ENCODE measurements at places on chromosomes 2 and 18.

- no peak for DNase-seq
Observed at GRCh38 chr18:6521803-6522418, 107.2 kb upstream of the L3MBTL4 start.

DNA sequence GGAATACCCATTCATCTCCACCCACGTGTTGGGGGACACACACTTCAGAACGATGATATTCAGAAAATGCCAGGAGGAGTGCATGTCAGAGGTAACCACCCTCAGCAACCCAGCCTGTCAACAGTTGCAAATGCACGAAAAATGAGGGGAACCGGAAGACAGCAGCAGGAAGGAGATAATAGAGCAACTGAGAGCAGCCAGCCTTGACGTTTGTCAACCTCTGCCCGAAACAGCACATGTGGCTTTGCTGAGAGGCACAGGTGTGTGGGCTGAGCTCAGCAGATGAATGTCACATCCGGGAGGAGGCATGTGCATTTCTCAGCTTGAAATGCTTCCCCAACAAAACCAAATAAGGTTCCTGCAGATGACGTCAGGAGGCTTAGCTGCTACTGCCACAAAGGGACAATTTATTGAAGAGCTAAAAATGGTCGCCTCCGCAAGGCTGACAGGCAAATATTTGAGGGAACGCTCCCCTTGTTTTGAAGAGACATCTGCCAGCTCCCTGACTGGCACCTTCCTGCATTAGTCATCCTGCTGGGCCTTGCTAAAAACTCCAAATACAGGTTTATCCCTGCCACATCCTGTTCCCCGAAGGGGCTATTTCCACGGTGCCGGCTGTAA lies 419.0 kb downstream of the NBAS start:
- DNase-seq: peak; percentile 66

- no peak for DNase-seq
Observed at GRCh38 chr2:3175568-3175955, 202.1 kb downstream of the EIPR1 start.

DNA sequence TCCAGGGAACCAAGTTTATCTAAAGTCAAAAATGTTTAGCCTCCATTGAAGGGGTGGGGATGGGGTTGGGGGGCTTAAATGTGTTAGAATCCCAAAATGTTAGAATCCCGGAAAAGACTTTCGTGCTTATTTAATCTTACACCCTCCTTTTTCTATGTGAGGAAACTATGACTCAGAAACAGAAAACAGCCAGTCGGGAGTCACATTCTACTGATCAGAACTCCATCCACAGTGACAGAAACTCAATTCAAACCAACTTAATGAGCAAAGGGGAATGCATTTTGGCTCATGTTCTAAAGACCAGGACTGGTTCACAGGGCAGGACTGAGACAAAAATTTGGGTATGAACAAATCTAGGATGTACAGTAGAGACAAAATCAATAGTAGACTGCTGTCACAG lies 31.9 kb upstream of the AFTPH start:
- no peak for DNase-seq

DNA sequence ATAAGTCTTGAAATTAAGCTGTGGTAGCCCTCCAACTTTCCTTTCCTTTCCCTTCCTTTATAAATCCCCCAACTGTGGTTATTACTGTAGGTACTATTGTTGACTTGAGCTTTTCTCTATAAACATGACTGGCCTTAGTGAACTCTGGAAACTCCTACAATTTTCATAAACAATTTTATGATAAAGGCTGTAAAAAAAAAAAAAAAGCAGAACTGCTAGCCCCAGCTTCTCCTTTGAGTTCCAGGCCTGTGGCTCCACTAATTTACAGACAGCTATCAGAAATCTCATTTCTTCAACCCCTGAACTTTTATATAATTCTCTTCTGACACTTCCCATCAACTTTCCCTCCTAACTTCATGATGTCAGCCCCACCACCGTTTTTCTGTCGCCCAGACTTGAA lies 174.3 kb downstream of the IKZF2 start:
- no peak for DNase-seq

DNA sequence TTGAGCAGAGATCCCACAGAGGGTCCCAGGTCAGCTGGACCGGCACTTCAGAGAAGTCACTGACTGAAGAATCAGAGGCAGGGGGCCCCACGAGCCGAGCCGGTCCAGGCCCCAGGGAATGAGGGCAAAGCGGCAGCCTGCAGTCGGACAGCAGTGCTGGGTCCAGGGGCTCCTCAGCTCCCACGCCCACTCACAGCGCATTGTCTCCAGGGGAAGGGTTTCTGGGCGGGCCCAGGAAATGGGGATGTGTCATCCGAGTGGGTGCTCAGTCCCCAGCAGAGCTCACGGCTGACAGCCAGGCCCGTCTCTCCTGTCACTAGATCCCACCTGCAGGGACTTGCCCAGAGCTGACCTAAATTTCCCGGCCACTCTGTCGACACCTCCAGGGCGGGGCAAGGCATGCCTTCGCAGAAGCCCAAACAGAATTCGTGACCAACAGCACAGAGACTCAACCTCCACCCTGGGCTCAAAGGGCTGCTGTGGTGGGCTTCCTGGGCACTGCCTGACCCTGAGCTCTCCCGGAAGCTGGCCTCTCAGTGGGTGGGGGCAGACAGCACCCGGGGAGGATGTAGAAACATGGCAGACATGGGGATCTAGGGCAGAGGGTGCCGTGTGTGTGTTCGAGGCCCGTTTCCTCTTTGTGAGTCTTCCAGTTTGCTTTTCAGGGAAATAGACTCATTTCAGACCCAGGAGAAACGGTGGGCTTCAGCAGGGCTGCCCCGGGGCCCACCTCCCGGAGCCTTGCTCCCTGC lies 42.1 kb upstream of the TAF1B start:
- DNase-seq: no peak

- no peak for DNase-seq
Observed at GRCh38 chr2:182345384-182345783, 81.5 kb downstream of the PDE1A start.

DNA sequence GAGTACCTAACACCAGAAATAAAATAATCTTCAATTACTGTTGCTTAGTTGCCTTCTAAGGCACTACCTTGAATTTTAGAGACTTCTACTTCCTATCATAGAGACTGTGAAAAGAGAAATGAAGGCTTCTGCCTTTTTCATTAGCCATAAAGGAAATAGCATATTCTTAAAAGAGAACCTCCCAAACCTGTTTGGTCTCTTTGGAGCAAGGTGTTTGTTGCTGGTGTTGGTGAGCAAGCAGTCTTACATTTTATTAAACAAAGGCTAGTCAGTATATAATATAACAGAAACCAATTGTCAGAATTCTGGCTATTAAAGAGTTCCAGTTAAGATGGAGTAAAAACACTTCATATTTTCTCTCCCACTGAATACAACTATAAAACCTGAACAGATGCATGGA lies 116.4 kb downstream of the TAF4B start:
- DNase-seq: no peak

DNA sequence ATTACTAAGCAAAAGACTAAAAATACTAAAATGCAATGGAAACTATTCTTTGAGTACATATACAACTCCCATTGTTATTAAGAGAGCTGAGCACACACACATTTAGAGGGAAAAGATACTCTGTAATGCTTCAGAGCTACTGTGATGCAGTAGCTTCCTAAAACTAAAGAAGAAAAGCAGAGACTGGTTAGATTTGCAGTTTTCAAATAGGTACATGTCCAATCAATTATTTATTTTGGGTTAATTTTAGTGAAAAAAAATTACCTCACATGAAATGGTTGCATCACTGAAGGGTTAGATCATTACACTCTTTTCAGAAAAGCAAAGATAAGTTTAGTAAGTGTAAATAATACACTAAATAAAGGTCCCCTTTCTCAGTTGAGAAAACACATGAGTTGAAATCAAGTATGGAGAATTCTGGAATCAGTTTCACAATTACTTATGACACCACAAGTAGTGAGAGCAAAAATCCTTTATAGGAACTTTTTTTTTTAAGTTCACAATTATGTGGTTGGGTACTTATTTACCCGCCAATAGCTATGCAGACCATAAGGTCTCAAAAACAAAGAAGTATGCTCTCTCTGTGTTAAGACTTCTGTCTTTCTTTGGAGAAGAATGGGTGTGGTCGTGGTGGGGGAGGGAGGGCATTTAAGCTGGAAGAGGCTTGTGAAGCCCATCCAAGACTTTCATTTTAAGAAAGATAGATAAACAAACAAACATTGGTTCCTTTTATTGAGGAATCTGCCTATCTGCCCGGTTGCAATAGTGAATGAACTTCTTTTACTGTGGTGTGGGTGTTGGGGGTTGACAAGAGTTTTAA lies 25.3 kb upstream of the SERTAD2 start:
- DNase-seq: no peak

DNA sequence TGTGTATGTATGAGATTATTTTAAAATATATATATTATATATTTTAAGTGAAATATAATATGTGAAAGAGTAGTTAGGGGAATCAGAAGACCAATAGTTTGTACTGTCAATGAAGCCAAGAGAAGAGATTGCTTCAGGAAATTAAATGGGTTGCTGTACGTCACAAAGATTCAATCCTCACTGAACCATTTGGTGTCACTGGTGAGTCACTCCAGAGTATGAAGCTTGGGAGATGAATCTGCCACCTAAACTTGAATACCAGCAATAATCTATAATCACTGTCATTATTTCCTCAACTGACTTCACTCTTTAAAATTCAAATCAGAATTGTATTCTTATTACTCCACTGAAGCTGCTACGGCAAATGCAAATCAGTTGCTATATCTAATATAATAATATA lies 41.9 kb upstream of the SCN9A start:
- DNase-seq: no peak

DNA sequence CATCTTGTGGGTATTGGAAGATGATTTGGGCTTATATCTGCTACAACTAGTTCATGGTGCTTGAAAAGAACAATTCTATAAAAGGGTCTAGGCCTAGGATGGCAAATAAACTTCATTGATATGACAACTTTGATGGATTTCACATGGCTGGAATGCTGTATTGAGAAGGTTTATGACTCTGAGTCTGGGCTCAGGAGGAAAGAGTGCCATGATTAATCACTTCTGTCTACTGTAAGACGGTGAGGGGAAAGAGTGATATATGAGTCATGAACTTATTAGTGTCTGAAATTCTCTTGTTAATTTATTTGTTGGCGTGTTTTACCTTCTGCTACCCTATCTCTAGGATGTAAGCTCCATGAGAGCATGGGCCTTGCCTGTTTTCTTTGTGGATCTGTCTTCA lies 17.0 kb upstream of the ADCYAP1 start:
- no peak for DNase-seq

GRCh38 chr2:109038992-109039391 lies 50.0 kb upstream of the EDAR start:
- DNase-seq: no peak

DNA sequence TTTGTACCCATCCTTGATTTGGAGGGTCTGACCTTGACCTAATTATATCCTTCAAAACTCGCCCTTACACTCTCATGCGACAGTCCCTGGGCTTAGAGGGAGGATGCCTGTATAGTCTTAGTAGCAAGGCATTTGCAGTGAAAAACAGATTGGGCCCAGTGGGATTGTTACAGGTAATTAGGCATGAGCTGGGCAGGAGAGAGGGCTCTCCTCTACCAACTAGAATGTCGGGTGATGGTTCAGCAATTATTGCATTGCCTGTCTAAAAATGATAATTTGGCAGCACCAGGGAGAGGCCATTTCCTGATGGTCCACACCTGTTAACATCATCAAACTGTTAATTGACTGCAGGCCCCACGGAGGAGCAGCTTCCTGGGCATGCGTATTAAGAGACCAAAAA lies 32.4 kb downstream of the COMMD1 start:
- DNase-seq: no peak

DNA sequence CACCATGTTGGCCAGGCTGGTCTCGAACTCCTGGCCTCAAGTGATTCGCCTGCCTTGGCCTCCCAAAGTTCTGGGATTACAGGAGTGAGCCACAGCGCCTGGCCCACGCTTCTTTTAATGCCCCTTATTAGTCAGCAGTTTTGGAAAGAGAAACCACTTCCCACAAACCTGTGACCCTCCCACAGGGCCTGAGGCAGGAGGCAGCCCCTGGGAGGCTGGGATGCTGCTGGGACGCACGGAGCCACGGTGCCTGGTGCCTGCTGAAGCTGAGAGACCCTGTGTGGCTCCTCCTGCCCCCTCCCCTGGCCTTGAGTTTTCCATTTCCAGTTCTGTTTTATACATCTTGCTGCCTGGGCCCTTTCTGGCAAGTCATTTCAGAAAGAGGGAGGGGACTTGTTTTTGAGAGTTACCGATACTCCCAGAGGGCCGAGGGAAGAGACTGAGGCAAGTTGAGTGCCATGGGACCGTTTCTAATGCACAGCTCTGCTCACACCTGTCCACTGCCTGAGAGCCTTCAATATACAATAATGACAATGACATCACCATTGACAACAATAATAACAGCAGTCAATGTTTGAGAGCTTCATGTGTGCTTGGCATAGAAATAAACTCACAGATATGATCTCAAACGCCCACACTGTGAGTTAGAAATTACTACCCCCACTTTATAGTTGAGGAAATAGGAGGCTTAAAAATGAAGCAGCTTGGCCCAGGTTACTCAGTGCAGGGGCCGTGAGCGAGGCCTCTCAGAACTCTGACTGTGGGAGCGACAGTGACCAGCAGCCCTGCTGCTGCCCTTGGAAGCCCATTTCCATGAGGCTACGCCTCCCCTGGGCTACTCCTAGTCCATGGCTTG lies 78.1 kb upstream of the YWHAQ start:
- no peak for DNase-seq
